Endodermal cell (in vitro differentiated cells): ENCODE measurements at places on chromosomes 3 and 15.
A peak's percentile ranks its signal among the peaks of the same experiment; 100 is the strongest.

DNA sequence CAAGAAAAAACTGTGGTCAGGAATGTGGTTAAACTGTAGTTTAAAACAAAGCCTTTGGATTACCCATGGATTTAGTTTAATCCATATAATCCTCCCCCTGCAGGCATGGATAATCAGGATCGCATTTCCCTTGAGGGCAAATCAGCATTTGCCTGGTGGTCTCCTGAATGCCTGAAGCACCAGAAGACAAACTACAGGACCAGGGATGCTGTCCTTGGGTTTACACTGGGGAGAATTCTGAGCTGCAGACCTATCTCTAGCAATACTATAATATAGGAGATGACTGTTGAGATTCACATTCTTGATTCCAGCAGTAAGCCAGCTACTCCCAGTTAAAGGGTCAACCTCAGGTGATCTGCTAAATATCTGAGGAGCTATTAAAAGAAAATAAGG is 10.6 kb downstream of the PIK3CB start:
- DNase-seq = peak; percentile 71

GRCh38 chr3:112376241-112376911 is 43.4 kb downstream of the CD200 start:
- no peak for DNase-seq

- DNase-seq = peak; percentile 54
Measured at GRCh38 chr3:134372396-134373270, 1.6 kb downstream of the AMOTL2 start.

DNA sequence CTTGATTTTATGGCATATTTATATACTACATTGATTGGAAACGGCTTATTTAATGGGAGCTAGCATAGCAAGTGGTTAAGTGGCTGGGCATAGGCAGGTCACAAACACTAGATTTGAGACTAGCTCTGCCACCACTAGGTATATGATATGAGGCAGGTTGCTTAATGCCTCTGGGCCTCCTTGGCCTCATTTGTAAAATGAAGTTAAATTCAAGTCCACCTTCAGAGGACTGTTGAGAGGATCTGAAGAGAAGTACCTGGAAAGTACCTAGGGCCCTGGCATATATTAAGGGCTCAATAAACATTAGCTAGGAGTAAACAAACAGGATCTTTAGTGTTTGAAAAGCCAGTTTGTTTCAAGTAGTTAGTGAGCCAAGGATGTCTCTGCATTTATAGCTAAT is 166.4 kb upstream of the FEZF2 start:
- no peak for DNase-seq

GRCh38 chr15:94844538-94845389 is 613.4 kb downstream of the MCTP2 start:
- peak; percentile 84 for DNase-seq

- DNase-seq = no peak
Measured at GRCh38 chr15:29014493-29014892, 128.7 kb downstream of the APBA2 start.

- DNase-seq = no peak
Measured at GRCh38 chr15:90716317-90716975, 700 bp upstream of the BLM start.

GRCh38 chr3:192133271-192133670 is 594.1 kb downstream of the FGF12 start:
- no peak for DNase-seq

DNA sequence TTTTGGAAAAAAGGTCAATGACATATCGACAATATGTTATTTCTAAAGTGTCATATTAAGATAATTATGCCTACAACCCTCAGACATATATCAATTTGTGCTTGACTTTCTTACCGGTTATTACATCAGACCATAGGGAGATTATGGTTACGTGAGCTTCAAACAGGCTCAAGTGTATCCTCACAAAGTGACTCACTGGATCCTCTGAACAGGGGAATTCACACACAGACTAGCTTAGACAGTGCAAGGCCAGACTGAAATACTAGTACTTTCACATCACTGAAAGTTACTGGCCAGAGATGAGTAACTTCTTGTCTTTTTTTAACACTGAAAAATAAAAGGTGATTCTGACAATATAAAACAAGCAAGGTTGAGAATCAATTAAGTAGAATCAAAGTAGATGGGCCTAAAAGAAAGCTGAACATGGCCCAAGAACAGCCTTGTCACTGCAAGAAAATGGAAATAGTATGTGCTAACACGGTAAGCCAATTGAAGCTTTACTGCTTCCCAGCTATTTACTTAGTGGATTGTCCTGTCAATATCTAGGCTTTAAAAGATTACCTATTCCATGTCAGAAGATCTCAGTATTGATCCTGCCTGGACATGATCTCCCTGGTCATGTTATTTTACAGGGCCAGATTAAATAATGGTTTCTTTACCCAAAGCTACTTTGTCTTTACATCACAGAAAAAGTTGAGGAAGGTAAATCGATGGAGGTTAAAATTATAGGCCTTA is 848.6 kb downstream of the ROBO1 start:
- no peak for DNase-seq

DNA sequence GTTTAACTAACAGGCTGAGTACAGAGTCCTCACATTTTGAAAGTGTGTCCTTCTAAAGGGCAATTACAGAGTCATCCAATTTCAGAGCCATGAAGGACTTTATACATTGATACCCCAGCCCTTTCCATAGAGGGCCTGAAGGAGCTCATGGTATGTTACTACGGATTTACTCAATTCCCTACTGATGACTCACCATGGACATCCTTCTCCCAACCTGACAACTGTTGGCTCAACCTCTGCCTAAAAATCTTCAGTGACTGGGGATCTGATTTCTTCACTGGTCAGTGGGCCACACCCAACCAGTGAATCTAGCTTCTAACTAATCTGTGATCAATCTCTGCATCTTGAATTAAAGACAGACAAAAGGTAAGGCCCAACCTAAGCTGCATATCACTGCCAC is 963.4 kb upstream of the CFAP20DC start:
- DNase-seq = no peak

GRCh38 chr3:151356794-151357462 is 27.6 kb upstream of the P2RY13 start:
- DNase-seq = no peak

GRCh38 chr3:100102757-100103156 is 11.5 kb downstream of the FILIP1L start:
- no peak for DNase-seq

DNA sequence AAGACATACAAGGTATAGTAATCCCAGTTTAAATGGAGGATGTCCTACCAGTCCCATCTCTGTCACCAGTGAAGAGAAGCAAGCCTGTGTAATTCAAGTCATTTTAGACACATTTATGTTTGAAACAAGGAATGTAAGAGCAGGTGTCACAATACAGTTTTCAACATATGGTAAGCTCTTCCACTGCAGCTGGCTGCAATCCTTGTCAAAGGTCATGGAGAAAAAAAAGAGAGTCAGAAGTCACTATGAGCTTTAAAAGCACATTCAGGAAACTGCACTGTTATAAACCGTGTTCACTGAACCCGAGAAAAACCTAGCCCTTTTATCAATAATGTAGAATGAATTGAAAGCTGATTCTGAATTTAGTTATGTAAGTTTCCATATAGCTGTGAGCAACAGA is 206.4 kb downstream of the NAALADL2 start:
- DNase-seq = no peak

DNA sequence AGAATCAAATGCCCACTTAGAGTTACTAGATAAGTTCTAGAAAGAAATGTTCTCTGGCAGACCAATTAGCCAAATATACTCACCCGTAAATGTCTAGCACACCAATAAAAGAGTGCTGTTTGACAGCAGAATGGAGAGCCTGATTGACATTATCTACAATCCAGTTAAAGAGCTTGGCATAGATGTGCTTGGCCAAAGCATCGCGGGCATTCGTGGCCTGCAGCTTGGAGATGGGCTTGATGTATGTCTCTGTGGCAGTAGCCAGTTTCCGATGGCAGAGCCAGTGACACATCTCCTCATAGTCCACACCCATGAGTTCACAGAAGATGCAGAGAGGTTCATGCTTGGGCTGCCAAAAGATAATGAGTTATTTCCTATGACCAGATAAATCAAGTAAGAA is 101.5 kb upstream of the MYO5C start:
- no peak for DNase-seq

GRCh38 chr15:73034221-73034620 is 18.0 kb upstream of the NEO1 start:
- DNase-seq = no peak

DNA sequence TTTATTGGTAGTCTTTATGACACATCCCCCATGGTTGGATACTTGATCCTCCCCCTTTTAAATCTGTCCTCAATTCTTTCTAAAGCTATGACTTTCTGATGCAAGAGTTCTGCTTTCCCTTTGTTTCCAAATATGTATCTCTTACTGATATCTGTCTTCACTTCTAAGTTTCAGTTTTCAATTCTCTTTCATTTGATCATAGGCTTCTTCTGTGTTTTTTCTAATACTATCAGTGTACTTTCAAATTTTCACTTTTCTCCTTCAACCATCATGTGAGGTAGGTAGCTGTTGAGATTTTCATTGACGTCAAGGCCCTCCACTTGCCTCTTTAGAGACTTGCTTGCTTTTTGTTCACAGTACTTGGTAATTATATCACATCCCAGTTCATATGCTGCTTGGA is 436.5 kb downstream of the CNTN4 start:
- no peak for DNase-seq

DNA sequence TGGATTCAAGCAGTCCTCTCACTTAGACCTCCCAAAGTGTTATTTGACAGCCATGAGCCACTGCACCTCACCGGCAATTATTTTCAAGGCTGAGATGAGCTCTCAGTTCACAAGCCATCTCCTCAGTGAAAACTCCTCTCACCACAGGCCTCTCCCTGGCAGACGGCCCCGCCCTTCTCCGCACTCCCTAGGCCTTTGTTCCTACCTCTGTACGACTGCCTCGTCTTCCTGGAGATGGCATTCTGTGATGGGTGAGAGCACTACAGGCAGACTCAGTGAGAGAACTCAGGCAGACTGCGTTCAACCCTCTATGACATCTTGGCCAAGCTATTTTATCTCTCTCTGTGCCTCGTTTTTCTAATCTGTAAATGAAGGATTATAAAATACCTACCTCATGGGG is 67.0 kb upstream of the TPM1 start:
- peak; percentile 62 for DNase-seq

DNA sequence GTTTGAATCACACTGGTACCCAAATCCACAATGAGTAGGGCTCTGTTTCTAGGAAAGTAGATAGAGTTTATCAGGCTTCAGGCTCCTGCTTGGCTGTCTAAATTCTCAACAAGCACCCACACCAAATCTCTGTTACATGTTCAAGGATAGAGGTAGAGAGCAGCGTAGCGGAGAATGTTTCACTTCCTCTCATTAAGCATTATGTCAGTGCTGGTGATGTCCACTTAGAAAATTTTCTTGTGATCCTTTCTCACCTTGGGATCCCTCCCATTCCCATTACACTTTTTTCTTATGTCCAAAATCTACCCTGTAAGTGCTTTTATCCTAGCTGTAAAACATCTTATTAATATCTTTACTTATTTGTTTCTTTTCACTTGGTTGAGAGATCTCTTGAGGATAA is 34.7 kb upstream of the GCSAM start:
- no peak for DNase-seq

DNA sequence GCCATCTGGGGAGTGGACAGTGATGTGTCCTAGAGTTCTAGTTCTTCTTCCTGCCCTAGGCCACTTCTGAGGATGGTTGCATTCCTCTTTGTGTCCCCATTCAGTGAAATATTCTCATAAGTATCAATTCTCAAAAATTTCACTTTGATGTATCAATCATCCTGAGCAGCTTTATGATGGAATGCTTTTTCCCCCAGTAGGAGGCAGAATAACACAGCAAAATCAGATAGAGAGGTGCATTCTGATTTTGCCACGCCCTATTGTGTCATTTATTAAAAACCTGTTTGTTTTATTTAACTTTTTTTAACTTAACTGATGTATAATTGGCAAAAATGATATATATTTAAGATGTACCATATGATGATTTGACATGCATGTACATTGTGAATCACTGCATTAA is 656.0 kb upstream of the GRM7 start:
- DNase-seq = no peak

DNA sequence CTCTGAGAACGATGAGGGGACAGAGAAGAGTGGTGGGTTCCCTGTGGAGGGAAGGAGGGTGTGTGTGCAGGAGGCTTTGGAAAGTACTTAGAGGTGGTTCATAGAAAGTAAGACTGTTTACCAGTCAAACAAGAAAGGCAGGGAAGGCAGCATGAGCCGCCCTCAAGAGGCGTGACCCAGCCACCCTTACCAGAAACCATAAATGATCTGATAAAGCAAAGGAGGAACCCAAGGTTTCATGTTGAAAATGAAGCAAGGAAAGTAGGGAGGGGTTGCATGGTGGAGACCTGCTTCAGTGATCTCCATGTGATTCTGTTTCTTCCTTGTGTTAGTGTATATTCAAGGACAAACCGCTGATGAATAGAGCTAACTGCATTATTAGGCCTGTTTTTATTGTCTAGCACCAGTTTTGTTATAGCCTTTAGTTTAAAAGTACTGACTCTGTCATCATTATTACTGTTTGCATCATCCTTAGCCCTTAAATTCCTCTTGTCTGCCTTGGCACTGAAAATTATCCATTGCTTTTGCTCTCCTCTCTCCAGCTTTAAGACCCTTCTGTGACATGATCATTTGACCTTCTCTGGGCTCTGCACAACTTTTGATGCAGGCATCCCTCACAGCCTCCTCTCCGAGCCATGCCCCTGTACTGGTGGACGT is 96.1 kb downstream of the STAC start:
- no peak for DNase-seq

DNA sequence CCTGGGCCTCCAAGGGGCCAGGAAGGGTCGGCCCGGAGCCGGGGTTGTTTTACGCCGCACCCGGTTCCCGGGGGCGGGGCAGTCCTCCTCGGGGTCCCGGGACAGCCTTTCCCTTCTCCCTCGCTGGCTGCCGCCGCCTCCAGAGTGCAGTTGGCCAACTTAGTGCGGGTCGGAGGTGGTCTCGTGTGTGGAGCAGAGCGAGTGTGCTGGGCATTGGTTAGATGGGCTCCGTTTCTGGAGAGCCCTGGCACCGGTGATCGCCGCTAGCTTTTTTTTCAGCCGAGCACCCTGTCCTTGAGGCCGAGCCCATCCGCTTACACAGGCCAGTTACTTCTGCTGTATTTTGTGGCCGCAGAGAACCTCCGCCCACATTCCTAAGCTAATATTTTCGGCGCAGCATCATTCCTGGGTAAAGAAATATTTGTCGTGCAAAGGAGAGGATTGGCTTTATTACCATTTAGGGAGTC is 585 bp downstream of the KIF23 start:
- DNase-seq = peak; percentile 81

DNA sequence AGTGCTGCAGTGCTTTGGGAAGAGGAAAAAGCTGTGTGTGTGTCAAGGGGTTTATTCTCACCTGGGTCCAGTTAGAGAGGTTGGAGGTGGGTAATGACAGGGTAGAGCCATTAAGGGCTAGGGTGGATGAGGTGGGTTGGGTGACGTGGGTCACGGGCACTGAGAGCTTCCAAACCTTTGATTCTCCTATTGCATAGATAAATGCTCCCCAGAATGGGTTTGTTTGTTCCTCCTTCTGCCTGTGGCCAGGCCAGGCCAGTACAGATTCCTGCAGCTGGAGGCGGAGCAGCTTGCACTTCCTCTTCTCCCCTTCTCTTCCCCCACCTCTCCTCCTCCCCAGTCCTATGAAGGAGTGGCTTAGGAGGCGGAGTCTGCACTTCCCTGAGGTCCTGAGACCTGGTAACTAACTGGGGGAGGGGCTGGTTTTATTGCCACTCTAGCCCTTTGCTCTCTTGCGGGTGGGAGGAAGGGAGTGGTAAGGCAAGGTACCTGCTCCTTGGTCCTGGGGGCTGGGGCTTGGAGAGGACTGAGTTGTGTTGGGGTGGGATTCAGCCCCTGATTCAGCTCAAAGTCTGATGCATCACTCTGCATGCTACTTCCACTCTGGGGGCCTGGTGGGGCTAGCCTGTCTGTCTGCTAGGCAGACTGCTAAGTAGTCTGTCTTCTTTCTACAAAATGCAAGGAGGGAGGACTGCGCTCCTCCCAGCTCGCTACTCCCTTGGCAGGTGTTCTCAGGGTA is 3.5 kb downstream of the SPINT1 start:
- DNase-seq = peak; percentile 79
